ENCODE measurements at places on chromosomes 3 and 15.

- DNase-seq, result no peak
Measured at GRCh38 chr15:57651445-57651844, 55.1 kb upstream of the POLR2M start.

GRCh38 chr3:194688200-194688740, 2.6 kb downstream of the FAM43A start:
- DNase-seq, result no peak

DNA sequence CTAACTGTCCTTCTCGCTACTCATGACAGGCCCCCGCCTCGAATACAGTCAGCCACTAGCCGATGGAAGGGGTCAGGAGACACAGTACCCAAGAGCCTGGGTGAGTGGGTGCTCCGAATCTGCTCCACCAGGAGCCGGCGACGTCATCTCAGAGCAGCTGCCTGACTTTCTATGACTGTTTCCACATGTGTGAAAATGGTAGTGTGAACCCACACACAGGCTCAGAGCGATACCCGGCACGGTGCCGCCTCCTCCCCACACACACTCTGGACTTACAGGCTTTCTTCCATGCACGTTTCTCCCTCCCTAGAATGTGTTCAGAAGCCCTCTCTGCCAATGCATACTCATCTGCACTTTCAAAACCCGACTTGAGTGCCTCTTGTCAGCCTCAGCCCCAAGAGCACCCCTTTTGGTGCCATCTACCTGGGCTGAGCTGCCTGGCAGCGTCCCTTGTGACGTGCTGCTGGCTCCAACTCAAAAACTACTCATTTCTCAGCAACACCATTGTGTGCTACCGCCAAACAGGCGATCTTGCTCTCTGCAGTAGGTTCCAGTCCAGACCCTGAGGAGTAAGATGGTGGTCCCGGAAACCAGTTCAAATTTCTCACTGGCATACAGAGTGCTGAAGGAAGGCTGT, 29.7 kb downstream of the VGLL4 start:
- DNase-seq, result no peak

DNA sequence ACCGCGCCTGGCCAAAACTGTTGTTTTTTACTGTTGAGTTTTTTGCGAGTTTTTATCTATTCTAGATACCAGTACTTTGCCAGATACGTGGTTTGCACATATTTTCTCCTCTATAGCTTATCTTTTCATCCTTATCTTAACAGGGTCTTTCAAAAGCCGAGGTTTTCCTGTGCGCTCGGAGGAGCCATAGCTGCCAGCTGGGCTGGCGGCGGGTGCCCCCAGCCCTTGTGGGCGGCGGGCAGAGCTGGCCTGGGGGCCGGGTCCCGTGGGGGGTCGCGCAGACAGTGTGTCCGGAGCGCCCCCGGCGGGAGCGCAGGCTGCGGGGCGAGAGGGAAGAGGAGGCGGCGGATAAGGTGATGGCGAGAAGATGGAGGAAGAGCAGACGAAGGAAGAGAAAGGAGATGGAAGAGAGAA, 11.1 kb upstream of the EIF4A2 start:
- no peak for DNase-seq

GRCh38 chr3:105691633-105692032, 177.2 kb downstream of the CBLB start:
- no peak for DNase-seq

DNA sequence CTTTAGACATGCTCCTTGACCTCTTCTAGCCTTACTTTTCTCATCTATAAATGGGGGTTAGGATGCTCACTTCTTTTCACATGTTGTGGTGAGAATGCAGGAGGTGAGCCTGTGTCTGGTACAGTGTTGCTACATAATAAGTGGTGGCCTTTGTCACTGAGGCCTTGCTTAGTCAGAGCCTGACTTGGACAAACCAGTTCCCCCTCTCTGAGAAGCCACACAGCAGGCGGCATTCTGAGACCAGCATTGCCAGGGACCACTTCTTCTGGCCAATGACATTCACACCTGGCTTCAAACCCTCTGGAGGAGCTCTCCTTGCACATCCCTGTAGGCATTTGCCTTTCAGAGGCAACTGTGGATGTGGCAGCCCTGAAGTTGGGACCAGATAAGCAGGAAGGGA, 95.7 kb downstream of the MINAR1 start:
- no peak for DNase-seq

GRCh38 chr3:111668888-111669488, 73.8 kb upstream of the ZBED2 start:
- DNase-seq, result no peak

DNA sequence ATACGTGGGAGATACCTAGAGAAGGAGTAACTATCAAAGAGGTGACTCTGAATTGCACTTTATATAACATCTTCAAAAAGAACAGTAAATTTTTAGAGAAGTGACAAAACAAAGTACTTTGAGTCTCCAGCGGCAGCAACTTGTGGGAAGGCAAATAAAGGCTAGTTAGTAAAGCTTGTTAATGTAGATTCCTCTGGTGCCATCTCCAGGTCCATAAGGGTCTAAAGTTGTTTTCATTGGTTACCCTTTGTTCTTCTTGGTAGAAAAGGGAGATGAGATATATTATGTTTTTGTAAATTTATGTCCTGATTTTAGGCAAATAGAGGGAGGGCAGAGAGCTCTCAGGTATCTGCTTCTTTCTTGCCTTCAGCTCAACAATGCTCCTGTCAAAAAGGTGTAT, 161.6 kb downstream of the MYRIP start:
- DNase-seq, result no peak

DNA sequence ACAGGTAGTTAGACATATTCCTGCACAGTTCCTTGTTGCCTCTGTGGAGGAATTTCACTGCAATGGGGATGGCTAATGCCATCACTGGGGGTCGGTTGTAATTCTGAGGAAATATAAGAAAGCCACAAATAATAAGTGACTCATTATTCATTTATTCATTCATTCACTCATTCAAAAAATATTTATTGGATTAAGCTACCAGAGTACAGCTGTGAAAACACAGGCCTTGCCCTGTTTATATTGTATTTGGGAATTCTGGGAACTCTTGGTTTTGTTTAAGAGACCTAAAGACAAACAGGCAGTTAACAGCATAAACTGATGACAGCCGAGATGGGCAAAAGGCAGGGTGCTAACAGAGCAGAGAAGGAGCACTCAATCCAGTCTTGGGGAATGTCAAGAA, 23.6 kb downstream of the PTX3 start:
- no peak for DNase-seq

DNA sequence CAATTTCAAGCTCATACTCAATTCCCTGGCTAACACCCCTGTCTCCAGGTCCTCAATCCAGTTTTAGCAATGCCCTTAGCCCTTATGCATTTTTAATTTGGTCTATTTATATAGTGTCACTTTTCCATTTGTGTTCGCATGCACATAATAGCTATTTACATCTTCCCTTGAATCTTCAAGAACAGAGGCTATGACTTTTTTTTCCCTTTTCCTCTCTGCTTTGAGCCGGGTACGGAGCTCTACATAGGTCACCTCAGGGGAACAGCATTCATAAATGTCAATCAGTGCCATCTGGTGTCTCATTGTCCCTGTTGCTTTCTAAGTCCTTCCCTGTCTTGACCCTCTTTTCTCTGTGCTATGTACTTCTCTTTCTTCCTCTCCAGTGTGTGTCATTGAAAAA, 26.5 kb upstream of the ACTC1 start:
- no peak for DNase-seq

GRCh38 chr3:56557831-56558170, 826 bp downstream of the CCDC66 start:
- no peak for DNase-seq
